Left ventricle myocardium inferior (tissue), 1 donor: ENCODE measurements at places on chromosomes 1 and 21.
A peak's percentile ranks its signal among the peaks of the same experiment; 100 is the strongest.

- DNase-seq = no peak
These were observed 105.1 kb downstream of the BEND5 start for GRCh38 chr1:48671578-48671977.

DNA sequence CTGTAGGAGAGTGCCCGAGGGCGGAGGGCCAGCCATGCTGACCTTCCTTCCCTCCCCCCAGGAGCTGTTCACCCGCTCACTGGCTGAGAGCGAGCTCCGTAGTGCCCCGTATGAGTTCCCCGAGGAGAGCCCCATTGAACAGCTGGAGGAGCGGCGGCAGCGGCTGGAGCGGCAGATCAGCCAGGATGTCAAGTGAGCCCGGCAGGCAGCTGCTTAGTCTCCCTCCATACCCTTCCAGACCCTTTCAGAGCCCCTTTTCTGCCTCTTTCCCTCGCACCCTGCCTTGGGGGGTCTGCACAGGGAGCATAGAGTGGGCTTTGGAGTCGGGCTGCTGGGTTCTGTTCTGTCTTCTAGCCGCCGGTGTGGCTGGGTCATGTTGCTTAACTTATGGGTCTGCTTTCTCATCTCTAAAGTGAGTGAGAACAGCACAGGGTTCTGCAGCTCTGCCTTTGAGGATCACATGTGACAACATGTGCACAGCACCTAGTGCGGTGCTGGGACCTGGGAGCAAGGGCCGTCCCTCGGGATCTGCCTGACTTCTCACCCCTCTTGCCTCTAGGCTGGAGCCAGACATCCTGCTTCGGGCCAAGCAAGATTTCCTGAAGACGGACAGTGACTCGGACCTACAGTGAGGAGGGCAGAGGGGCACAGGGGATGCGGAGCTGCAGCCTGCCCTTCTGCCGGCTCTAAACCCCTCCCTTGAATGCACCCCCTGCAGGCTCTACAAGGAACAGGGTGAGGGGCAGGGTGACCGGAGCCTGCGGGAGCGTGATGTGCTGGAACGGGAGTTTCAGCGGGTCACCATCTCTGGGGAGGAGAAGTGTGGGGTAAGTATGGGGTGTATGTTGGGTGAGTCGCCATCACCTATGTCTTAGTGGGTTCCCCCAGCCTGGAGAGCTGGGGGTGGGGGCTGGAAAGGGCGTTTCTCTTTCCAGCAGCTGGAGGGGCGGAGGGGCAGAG lies 6.2 kb downstream of the AMPD2 start:
- no peak for DNase-seq

DNA sequence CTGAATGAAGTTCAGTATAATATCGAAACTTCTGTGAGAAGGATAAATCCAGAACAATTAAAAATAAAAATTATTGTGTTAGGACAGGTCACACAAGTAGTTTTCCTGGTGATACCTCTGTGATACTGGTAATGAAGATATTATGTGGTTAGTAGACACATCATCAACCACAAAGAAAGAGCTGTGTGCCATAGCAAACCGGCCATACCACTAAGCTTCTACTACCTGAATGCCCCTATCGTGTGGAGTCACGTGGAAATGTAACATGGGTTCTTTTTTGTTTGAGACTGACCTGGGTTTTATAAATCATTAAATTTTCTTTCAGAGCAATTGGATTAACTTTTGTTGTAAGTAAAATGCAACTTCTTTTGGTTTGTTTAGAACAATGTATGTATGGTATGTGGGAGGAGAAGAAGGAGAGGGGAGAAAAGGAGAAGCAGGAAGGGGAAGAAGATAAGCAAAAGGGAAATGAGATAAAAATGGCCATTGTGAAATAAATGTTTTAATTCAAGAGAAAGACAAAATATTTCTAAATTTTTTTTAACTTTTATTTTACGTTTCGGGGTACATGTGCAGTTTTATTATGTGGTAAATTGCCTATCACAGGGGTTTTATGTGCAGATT lies 58.2 kb upstream of the LRRC8B start:
- no peak for DNase-seq

DNA sequence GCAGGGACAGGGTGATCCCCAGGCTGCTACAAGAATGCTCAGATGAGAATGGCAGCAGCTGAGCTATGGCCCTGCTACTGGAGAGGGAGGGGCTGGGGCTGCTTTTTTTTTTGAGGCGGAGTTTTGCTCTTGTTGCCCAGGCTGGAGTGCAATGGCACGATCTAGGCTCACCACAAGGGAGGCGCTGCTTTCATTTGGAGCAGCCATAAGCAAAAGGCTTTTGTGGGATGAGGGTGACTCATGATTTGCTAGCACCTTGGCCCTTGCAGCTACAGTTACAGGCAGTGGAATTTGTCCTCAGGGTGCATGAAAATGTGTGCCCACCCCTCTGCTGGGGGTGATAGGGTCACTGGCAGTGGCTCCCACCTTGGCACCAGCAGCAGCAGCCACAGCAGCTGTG lies 32.4 kb upstream of the CYP4A22 start:
- DNase-seq = no peak

DNA sequence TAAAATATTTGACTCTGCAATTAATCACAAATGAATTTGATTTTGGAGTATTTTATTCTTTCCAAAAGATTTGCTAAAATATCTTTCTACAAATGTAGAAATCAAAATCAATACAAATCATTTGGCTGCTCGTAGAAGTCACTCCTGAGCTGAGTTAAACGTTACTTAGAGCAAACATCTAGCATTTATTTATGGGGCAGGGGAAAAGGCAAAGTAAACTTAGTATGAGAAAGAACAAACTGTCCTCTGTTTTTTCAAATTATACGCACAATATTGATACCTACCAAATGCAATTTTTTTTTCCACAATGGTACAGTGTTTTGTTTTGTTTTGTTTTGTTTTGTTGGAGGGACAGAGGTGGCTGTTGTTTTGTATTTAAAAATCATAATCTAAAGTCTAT lies 233.8 kb downstream of the TTLL7 start:
- no peak for DNase-seq

DNA sequence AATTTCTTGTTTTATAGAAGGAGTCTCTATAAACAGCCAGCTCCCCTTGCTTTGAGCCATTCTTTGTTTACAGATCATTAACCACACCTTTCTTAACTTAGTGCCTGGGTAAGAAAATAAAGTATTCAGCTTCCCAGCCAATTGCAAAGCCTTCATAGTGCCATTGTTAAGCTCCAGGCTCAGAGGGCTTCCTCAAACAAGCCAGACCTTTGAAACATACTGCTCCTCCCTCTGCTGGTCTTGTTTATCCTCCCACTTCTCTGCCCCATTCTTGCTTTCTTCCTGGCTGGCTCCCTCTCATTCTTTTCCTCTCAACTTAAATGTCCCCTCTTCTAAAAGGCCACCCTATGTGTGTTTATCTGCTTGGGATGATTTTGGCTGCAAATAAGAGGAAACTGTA lies 319.4 kb upstream of the ST6GALNAC5 start:
- DNase-seq = no peak

GRCh38 chr1:59034925-59035324 lies 251.1 kb upstream of the JUN start:
- no peak for DNase-seq

DNA sequence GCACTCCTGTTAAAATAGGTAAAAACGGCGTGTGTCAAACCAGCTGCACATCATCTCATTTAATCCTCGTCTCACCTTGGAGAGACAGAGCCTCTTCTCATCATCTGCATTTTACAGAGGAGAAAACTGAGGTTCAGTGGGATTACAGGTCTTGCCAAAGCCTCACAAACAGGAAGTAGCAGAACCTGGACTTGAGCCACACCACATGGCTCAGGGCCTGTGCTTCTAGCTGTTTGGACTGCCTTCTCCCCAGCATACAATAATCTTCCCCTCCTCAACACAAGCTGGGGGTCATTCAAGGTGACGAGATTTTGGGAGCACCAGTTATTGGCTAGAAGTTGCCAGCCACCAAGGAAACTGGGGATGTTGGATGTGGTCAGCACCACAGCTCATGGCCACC lies 167.9 kb upstream of the ZC3H12A start:
- no peak for DNase-seq

GRCh38 chr1:209873067-209873799 lies 45.5 kb downstream of the UTP25 start:
- no peak for DNase-seq

DNA sequence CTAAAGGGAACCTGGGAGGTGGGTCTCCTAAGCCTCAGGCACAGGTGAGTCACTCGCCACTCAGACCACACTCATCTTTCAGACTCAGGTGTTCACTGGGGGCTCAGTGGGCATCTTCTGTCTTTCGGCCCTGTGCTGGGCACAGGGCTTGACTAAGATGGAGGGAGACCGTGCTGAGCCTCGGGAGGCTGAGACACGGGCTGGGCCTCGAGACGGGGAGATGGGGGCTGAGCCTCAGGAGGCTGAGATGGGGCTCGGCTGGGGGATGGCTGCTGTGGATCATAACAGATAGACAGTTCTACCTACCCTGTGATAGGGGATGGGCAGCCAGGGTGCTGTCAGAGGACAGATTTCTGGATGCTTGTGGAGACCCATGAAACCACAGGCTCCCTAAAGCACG lies 15.5 kb upstream of the IFNLR1 start:
- no peak for DNase-seq

- no peak for DNase-seq
These were observed 5.0 kb upstream of the MRPS15 start for GRCh38 chr1:36469163-36469562.

DNA sequence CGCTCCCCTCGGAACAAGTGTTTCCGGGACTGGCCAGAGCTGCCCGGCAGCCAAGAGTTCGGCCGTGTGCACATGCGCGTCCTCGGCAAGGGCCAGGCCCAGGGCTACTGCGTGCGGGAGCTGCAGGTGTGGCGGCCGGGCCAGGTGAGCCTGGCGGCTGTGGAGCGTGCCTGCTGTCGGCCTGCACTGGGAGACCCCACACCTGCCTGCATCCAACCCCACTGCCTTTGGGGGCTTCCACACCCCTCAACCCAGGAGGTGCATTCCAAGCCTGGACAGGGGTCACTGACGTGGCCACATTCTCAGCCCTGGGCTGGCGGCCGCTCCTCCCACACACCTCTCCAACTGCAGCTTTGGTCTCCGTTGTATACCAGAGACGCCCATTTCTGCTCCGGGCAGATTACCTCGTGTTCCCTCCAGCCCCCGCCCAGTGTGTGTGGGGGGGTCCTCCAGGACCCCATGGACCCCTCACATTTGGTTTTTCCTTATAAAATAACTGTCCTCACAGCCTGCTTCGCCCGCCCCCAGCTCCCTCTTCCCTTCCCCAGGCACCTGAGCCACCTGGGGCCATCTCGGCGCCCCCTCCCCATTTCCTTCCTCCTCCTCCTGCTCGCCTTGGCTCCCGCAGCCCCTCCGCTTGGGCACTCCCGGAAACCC lies 6.1 kb downstream of the RNF223 start:
- no peak for DNase-seq

DNA sequence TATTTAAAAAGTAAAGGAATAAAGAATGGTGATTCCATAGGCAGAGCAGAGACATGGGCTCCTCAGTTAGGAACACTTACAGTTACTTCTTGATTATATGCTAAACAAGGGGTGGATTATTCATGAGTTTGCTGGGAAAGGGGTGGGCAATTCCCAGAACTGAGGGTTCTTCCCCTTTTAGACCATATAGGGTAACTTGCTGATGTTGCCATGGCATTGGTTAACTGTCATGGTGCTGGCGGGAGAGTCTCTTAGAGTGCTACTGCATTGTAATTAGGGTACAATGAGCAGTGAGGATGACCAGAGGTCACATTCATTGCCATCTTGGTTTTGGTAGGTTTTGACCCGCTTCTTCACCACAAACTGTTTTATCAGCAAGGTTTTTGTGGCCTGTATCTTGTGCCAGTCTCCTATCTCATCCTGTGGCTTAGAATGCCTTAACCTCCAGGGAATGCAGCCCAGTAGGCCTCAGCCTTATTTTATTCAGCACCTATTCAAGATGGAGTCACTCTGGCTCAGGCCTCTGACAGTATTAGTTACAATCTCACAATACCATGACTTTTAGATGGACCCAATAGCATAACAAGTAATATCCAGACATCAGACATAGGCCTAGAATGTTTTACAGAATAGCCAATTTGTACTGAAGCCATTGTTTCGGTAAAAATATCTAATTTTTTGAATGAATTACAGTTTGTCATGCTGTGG lies 106.8 kb downstream of the ZBTB18 start:
- DNase-seq = no peak

GRCh38 chr1:63548303-63548702 lies 25.0 kb downstream of the EFCAB7 start:
- DNase-seq = no peak

- DNase-seq = peak; percentile 91
These were observed 14.8 kb upstream of the WASF2 start for GRCh38 chr1:27504588-27505419.

GRCh38 chr1:119912963-119913362 lies 16.6 kb upstream of the ADAM30 start:
- DNase-seq = no peak

GRCh38 chr1:207962716-207963426 lies 51.9 kb upstream of the CD34 start:
- DNase-seq = peak; percentile 59

- DNase-seq = no peak
These were observed 1.5 kb downstream of the F13B start for GRCh38 chr1:197065559-197065958.
